ENCODE measurements at places on chromosomes 3 and 15. TPM values are rescaled to one million over a fixed set of nuclear protein-coding genes. Genes with fewer than 3 reads are reported as not detected.

DNA sequence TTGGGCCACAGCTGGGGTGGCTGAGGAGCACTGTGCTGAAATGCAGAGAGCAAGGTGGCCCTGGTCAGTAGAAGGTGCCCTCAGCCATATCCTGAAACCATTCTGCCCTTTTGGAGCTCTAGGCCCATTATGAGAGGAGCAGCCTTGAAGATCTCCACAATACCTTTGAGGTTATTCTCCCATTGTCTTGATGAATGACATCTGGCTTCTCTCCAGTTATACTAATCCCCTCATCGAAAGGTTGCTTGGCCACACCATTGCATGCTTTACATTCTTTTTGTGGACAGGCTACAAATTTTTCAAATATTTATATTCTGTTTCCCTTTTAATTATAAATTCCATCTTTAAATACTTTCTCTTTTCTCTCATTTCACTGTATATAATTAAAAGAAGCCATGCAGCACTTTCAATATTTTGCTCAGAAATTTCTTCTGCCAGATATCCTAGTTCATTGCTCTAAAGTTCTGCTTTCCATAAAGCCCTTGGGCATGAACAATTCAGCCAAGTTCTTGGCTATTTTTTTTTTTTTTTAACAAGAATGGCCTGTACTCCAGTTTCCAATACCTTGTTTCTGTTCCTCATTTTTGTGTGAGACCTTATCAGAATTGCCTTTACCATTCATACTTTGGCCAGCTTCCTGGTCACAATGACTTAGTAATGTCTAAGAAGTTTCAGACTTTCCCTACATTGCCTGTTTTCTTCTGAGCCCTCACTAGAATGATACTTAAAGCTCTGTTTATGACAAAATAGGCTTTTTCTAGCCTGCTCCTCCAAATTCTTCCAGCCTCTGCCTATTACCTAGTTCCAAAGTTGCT, 138.9 kb upstream of the SGO1 start:
- no peak overlapping the region for H3K27ac ChIP-seq
- H3K27me3 ChIP-seq, result no peaks in the 10 kb centered on the region

TTC21A gene
- 4.1 TPM for total RNA-seq

DNA sequence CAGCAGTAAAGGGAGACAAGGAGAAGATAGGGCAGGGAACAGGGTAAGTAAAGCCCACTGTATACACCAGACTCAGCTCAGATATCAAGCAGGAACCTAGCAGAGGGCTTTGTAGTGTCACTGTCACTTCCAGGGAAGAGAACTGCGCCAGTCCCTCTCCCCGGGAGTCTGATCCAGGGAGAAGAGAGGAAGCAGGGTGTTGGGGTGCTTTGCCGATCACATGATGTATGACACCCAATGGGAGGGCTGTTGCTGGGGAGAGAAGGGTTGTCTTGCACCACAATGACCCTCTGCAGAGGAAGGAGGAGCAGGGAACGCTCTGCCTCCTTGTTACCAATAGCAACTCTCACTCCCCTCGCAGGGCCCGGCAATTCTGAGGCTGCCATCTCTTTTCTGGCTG, 147.2 kb upstream of the SLC2A2 start:
- H3K4me1 ChIP-seq, result no peaks in the 10 kb centered on the region
- peaks cover 67% of the 10 kb centered on the region for H3K36me3 ChIP-seq
- DNase-seq, result no peak

DNA sequence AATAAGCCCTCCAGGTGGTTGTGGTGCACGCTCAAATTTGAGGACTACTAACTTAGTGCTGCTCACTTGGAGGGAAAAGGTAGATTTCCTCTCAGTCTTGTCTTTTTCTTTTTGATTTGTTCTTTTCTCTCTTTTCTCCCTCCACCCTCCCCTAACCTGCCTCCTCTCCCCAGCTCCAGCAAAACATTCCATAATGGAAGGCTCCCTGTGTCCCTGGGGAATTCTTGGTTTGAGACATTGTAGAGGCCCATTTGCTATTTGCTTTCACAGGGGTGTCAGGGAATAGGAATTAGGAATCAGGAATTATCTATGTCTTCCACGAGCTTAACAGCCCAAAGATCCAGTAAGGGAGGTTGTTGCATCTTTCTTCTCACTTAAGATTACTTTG, 136.8 kb upstream of the UMPS start:
- no peaks in the 10 kb centered on the region for H3K4me1 ChIP-seq
- H3K36me3 ChIP-seq, result peaks cover 3% of the 10 kb centered on the region
- no peak for DNase-seq
- H3K4me3 ChIP-seq, result no peak overlapping the region
- no peak overlapping the region for H3K27ac ChIP-seq

- H3K4me3 ChIP-seq, result no peak overlapping the region
- DNase-seq, result no peak
- H3K36me3 ChIP-seq, result no peaks in the 10 kb centered on the region
- H3K27me3 ChIP-seq, result peaks cover 2% of the 10 kb centered on the region
- H3K27ac ChIP-seq, result no peak overlapping the region
These were observed 14.7 kb upstream of the AMOTL2 start for GRCh38 chr3:134388788-134389485.

DNA sequence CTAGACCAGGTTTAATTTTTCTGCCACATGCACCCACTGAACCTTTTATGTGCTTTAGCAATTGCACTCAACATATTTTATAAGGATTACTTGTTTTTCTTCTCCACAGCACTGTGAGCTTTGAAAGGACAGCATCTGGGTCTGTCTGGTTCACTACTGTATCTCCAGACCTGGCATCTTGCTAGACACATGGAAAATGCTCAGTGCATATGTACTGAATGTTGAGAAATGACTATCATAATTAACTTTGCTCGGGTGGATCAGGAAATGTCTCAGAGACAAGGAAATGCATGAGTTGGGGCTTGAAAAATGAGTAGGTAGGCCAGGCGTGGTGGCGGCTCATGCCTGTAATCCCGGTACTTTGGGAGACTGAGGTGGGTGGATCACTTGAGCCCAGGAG, 40.2 kb downstream of the DOCK3 start:
- H3K27ac ChIP-seq, result no peak overlapping the region
- H3K36me3 ChIP-seq, result no peaks in the 10 kb centered on the region
- no peak for DNase-seq
- no peaks in the 10 kb centered on the region for H3K4me1 ChIP-seq

DNA sequence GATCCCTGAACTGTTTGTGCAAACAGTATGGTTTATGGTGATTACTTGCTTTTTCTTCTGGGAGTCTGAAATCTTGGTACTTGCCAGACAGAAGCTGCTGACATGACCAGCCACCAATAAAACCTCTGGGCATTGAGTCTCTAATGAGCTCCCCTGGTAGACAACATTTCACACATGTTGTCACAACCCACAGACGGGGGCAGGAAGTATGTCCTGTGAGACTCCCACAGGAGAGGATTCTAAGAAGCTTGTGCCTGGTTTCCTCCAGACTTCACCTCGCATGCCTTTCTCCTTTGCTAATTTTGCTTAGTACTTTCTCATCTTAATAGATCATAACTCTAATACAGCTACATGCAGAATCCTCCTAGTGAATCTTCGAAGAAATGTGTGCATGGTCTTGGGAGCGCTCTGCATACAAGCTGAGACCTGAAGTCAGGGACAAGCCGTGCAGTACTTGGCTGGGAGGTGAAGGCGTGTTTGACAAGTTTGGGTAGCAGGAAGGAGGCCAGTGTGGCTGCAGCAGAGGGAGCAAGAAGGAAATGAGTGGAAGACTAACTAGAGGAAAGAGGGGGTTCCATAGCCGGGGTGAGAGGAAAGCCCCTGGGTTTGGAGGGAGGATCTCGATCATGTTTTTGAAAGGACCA, 49.0 kb downstream of the B3GNT5 start:
- H3K27ac ChIP-seq, result no peak overlapping the region
- no peaks in the 10 kb centered on the region for H3K4me1 ChIP-seq
- no peak overlapping the region for H3K4me3 ChIP-seq
- no peaks in the 10 kb centered on the region for H3K27me3 ChIP-seq
- H3K36me3 ChIP-seq, result peaks cover 18% of the 10 kb centered on the region
- DNase-seq, result no peak

DNA sequence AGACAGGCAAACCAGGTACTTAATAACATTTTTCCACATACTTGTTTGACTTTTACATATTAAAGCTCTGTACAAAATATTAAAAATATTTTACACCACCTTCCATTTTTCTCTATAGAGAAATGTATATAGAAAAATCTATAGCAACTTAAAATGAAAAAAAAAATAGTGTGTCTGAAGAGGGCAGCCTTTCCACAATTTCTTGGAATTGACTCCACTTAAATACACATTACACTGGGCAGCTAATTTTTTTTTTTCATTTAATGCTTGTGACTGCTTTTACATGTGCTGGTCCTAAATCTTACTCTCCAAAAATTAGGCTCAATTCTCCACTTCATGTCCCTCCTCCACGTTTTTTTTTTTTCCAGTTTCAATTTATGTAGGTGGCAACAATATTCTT, 427.0 kb upstream of the RBMS3 start:
- H3K4me1 ChIP-seq, result no peaks in the 10 kb centered on the region
- H3K36me3 ChIP-seq, result no peaks in the 10 kb centered on the region
- DNase-seq, result no peak
- no peak overlapping the region for H3K27ac ChIP-seq
- H3K27me3 ChIP-seq, result no peaks in the 10 kb centered on the region
- no peak overlapping the region for H3K4me3 ChIP-seq

NR2F2 gene
- not detected for total RNA-seq

All from CD4-positive, CD25-positive, alpha-beta regulatory T cell (primary cell).